ENCODE measurements at places on chromosomes 3 and 15.
A peak's percentile ranks its signal among the peaks of the same experiment; 100 is the strongest.

DNA sequence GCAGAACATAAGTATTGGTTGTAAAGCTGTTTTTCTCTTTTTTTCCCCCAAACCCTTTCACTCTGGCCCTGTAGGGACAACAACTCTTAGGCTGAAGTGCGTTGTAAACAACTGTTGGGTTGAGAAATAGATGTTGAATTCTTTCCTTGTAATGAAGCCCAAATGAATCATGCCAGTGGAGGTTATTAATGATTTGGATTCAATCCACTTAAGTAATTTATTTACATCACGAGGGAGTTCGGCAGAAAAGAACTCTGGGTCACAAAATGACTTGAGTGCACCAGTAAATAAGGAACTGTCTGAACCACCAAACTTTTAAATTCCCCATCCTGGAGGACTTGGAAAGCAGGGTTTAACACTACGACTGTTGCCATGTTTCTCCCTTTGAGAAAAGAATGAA is 218.9 kb downstream of the PDZRN3 start:
- DNase-seq, result no peak

- no peak for DNase-seq
These were observed 9.8 kb downstream of the SLC6A1 start for GRCh38 chr3:11002371-11002807.

GRCh38 chr3:134496471-134497071 is 10.7 kb downstream of the CEP63 start:
- DNase-seq, result peak; percentile 29

DNA sequence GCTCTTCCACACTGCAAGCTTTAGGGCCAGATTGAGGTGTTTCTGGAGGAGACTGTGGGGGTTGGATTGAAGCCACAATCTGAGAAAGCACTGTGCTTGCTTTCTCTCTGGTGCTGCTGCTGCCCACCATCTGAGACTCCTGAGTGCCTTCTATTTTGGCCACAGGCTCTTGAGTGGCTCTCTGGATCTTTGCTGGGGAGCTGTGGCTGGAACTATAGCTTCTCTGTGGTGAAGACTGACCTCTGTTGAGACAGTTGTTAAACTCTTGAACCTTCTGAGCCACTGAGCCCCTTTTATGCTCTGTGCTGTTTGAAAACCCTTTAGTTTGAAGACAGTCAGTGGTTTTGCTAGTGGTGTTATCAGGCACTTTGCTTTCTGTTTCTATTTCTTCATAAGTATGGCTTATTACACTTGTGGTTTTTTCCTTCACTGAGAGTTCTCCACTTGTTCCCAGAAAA is 108.7 kb upstream of the TSPAN3 start:
- DNase-seq, result no peak

- no peak for DNase-seq
These were observed 186.5 kb downstream of the TUSC7 start for GRCh38 chr3:116896116-116896515.

DNA sequence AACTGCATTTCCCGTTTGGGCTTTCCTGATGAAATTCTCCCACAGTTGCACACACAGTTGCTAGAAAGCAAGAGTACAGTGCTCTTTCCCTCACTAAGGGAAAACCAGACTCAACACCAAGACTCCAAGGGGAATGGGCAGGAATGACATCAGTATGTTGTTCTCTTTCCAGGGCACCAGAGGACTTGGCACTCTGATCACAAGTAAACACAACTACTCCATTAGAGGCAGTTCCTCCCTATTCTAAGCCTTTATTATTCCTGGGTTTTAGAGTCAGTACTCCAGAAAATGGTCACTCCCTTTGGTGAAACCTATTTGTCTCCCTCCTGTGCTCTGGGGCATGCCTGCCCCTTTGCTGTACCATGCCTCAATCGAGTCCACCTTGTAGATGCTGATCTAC is 52.3 kb upstream of the VGLL4 start:
- DNase-seq, result no peak

DNA sequence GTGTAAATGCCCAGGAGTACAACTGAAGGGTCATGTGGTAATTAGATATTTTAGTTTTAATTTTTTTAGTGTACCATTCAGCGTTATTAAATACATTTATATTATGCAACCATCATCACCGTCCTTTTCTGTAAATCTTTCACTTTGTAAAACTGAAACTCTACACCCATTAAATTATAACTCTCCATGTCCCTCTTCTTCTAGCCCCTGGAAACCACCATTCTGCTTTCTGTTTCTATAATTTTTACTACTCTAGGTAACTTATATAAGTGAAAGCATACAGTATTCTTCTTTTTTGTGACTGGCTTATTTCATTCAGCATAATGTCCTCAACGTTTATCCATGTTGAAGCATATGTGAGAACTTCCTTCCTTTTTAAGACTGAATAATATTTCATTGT is 48.1 kb downstream of the STXBP5L start:
- DNase-seq, result no peak

DNA sequence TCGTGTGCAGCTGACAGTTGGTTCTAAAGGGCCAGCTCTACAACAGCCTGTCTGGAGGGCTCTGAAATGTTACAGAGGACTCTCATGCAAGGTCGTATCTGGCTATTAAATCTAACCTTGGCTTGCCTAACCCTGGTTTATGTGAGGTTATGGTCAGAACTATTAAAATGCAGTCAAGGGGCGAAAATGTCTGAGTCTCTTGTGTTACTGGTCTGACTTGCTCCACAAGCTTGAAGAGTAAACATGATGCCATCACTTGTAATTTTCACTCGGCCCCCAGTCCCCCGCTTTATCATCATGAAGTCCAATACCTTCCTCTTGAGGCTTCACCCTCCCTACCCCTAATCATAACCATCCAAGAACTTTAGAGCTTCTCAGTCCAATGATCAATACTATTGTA is 9.4 kb downstream of the ENTPD3 start:
- no peak for DNase-seq
